SK-N-MC (cell line): ENCODE measurements at places on chromosomes 1 and 21.

GRCh38 chr1:65209005-65209885, 61.2 kb downstream of the AK4 start:
- no peak for DNase-seq

DNA sequence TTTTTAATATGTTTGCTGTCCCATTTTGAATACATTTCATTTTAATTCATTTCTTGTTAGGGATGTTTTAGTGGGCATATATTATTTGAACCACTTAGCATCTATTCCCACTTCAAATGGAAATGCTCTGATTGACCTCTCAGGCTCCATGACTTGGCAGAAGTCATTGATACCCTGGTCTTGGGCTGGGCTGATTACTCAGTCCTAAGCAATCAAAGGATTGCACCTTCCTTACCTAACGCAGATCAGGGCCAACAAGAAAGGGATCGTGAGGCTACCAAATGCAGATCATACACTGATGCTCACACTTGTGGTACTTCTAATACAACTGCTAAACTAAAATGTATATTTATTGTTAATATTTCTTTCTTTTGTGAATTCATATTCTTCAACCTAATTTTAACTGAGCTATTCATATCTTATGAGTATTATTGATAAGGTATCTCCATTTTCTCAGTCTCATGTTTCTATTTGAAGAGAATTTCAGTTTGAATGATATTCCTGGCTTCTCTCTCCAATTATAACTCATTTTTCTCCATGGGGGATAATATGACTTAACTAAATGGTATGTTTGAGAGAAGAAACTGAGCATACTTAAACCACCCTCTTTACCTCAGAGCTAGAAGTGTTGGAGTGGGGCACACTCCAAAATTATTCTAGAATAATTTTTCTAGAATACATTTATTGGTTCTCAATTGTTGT, 615.5 kb upstream of the ADAMTS5 start:
- DNase-seq, result no peak

GRCh38 chr1:205227584-205228013, at the start of gene TMCC2:
TMCC2 (plus strand) TSS chr1:205227946; CDS start chr1:205228565, 619 bp downstream.
- DNase-seq, result peak; percentile 76

GRCh38 chr1:21610989-21611785, 58.0 kb downstream of the RAP1GAP start:
- DNase-seq, result no peak

DNA sequence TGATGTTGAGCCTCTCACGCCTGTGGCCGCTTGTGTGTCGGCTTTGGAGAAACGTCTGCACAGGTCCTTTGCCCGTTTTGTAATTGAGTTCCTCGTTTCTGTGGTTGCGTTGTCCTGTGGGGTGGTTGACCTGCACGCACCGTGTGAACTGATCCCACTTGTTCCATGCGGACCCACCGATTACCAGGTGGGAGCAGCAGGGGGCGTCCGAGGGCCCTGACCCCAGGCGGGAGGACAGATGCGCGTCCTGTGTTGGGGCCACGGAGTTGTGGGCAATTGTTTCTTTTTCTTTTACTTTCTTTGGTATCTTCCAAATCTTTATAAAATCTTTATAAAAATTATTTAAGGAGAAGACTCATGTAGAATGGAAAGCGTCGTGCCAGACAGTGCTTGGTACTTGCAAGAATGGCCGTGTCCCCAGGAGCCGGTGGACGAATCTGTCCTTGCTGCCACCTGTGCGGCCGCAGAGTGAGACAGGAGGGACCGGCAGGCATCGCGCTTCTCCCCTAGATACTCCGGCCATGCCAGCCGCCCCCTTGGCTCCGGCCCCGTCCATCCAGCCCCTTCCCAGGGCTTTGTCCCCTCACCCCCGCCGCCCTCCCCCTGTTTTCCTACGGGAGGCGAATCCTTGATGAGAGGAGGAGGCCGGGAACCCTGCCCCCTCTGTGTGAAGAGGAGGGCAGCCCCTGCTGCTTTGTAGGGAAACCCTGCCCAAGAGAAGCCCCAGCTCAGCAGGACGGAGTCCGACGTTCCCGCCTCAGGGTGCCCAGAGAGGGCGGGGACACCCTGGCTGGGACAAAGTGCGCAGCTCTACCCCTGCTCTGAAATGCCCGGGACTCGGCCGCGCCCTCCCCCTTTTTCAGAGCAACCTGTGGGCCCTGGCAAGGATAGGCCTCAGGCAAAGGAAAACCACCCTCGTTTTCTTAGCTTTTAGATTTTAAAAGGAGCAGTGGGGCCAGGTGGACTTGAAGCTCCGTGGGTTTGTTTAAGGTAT, 41.7 kb downstream of the PRKCZ start:
- DNase-seq, result no peak

DNA sequence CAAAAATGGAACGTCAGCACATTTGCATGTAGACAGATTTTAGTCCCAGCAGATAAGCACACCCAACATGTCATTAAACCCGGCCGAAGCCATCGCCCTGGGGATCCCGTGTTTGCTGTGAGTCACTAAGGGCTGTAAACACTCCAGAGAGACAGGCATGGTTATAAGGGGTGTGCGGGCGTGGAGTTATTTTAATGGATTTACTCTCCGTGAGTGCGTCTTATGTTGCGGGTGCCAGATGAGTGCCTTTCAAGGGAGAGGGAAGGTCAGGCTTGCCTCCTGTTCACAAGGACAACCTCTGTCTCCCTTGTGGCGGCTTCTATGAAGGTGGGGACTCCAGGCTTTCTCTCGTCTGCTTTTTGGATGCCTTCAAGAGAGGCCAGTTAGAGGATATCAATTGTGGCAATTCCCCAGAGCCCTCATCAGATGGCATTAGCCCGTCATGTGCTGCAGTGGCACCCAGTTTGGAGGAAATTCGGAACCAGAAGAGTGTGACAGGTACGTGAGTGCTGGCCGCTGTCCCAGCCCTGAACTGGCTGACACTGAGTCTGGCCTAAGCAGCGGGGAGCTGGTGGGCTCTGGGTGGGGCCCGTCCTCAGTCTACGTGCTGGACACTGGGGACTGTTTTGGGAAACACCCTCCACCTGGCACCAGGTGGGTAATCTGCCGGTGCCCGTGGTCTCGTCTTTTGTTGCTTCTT, 223.8 kb upstream of the TMEM51 start:
- DNase-seq, result no peak
